ENCODE measurements at places on chromosomes 1 and 21.

- peak; percentile 10 for DNase-seq
Measured at GRCh38 chr1:155909894-155910293, 1.3 kb downstream of the RIT1 start.

GRCh38 chr1:90973897-90974798 is 47.7 kb downstream of the ZNF644 start:
- DNase-seq, result no peak

GRCh38 chr1:50492142-50492541 is 68.9 kb upstream of the DMRTA2 start:
- no peak for DNase-seq

- no peak for DNase-seq
Measured at GRCh38 chr1:62280150-62280549, 39.1 kb downstream of the KANK4 start.

DNA sequence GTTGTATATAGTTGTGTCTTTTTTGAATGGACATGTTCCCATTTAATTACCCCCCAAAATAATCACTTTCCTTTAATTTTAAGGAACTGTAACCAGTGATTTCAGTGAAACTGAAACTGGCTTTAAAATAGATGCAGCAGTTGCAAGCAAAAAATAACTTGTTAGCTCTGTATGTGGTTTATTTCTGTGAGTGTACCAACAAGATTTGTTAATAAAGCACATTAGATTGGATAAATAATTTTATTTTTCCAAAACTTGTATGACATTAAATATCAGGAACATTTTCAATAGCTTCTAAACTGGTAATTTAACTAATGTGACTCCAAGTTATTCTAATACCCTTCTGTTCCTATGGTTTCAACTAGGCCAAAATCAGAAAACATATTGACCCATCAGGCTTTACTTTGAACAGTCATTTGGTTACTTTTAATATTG is 184.3 kb upstream of the CACYBP start:
- no peak for DNase-seq

GRCh38 chr1:61259379-61260148 is 177.2 kb downstream of the NFIA start:
- DNase-seq, result no peak

GRCh38 chr1:226603858-226604559 is 55.4 kb downstream of the STUM start:
- DNase-seq, result no peak

DNA sequence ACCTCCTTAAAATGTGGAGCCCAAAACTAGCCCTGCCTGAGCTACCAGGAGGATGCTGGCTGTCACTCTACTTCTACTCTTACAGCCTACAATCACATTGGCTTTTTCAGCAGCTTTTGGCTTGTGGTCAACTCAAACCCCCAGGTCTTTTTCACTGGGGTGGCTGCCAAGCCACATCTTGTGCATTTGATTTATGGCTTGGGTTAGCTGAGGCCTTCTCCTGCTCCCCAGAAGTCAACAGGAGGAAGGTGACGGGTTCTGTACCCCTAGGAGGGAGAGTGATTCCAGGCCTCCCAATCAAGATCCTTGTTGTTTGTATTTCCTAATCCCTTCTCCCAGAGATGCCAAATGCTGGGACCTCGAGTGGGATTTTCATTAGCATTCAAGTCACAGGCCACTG is 124.3 kb downstream of the LACTBL1 start:
- DNase-seq, result no peak

- no peak for DNase-seq
Measured at GRCh38 chr1:156865865-156866248, 5.2 kb downstream of the NTRK1 start.

DNA sequence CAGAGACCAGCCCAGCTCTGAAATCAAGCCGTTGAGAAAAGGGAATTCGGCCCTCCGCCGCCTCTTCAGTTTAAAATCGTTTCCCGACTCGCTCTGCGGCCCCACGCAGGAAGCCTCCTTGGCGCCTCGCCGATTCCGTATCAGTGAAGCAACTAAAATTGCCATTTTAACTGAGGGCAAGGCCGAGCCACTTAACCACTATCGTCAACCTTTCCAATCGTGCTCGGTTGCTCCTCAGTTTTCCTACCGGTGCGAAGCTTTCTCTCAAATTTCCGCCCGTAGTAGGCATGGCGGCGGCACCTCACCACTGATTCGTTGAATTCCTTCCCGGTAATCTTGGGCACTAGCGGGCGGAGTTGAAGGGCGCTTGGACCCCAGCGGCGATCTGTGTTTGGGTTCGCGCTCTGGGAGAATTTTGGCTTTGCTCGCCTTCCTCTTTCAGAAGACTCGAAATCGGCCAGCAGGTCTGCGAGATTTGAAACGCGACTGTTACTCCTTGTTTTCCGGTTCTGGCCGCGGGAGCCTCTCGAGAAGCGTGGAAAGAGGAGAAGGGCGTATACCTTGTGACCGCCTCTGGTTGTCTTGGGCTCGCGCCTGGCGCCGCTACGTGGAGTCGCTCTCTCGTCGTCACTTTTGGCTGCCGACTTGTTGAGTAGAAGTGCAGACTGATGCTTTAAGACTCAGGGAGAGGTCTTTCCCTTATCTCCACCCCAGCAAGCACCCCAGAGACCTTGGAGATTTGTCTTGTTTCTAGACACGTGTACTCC is at the start of the genes CENPL and DARS2:
CENPL (minus strand) TSS at position 569 of the 767 bp plus-strand sequence. CDS start 13,584 bp downstream, outside the sequence.
DARS2 (plus strand) TSS at position 359 of the 767 bp plus-strand sequence. CDS start 557 bp downstream, outside the sequence.
- peak; percentile 91 for DNase-seq

DNA sequence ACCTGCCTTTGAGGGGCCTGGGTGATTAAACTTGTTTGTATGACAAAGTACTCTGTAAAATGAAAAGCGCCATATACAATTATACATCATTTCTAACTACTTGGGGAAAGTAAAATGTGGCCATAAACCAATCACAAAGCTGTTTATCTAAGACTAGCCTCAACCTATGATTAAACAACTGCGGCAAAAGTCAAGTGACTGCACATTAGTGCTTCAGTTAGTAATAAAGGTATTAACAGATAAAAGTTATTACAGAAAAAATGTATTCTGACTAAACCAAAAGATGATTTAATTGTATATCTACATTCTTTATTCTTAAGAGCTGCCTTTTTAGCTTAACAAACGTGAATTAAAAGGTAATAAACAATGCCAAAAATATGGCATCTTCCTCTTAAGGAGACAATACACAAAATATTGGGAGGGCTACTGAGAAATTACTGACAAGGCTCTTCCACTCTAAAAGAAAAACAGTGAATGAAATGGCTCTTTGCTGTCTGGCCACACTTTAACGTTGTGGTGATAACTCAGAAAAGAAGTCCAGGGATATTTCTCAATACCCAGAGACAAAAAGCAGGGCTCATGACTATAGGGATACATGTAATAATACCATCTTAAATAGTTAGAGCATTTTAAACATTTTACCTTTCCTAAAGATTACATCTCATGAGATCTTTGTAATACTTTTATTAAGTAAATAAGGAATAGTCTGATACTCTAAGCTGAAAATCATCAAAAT is 8.6 kb downstream of the ARHGAP29 start:
- DNase-seq, result no peak

DNA sequence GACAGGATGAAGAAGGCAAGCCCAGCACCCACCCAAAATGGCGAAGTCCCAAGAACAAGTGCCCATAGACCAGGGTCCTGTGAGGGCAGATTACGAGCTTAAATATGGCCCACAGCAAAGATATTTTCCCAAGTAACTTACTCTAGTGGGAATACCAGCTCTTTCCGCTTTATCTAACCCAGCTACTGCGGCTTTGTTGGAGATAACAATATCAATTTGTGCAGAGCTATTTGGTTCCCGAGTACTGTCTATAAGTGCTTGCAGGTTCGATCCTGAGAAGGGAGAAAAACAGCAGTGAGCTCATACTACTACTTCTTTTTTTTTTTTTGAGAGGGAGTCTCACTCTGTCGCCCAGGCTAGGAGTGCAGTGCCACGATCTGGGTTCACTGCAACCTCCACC is 14.3 kb upstream of the DNAJC28 start:
- DNase-seq, result no peak

- DNase-seq, result no peak
Measured at GRCh38 chr1:10832703-10833102, 36.3 kb upstream of the CASZ1 start.

DNA sequence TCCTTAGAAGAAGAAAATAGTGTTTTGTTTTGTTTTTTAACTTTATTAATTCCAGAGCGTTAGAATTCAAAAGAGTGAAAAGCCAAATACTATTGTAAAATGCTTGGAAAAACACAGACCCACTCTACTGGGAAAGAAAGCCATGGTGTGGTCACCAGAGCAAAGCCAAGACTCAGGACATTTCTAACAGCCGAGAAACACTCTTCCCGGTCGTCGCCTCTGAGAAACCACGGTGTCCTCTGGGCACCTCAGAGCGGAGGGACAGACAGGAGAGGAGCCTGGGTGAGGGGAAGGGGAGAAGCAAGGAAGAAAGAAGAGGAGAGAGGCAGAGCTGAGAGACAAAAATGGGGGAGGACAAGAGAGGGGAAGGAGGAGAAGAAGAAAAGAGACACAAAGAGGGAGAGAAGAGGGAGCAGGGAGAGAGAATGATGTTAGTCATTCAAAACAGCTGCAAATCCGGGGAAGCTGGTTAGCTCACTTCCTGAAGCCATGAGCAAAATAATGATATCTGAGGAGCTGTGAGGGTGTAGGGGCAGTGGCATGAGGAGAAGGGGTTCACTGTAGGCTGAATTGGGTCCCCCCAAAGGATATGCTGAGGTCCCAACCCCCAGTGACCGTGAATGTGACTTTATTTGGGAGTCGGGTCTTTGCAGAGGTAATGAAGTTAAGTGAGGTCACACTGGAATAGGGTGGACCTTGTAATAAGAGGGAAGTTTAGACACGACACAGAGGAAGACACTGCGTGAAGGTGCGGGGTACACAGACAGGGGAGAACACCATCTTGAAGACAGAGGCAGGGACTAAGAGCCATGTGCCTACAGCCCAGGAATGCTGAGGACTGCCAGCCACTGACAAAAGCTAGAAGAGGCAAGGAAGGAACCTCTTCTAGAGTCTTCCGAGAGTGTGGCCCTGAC is 58.2 kb upstream of the DMRTB1 start:
- DNase-seq, result no peak

DNA sequence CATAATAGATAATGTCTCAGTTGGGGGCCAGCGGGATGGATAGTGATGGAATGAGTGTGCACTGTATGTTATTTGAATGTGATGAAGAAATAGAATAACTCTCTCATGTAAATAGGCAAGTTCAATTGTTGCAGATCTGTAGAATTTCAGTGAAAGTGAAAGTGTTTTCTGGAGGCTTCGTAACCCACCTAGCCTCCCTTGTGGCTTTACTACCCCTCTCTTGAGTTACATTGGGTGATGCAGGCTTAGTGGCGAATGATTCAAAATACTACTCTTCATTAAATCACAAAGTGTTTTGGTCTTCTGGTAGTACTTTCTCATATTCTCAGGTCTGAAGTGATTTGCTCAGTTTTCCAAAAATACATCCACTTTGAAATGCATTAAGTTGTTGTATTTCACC is 411.9 kb downstream of the ZP4 start:
- DNase-seq, result no peak

DNA sequence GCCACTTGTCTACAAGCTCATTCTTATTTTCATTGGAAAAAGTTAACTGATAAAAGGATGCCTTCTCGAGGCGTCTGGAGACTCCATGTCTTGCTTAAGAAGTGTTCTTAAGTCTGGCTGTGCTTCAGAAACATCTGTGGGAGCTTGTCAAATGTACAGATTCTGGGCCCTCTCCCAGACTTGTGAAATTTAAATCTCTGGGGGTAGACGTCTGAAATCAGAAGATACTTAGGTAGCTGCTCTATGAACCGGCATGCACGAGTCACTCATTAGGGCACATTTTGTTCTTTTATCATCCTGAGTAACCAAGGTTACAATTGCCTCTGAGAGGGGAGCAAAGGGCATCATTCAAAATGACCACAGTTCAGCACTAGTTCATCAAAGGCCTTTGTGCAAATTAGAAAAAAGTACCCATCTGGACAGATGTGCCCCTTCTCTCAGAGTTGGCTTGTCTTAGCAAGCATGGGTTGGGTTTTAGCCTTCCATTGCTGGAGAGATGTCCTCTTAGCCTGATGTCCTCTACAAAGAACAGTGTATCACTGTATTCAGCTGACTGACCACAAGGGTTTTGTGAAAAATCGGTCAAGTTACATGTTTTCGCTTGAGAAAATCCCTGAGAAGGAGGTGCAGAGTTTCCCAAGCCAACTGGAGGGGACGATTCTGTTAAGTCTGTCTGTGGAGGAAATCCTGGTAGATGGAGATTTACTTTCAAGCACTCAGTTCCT is 156.9 kb downstream of the ASTN1 start:
- DNase-seq, result no peak

GRCh38 chr1:65317866-65318653 is 8.7 kb downstream of the DNAJC6 start:
- DNase-seq, result no peak

DNA sequence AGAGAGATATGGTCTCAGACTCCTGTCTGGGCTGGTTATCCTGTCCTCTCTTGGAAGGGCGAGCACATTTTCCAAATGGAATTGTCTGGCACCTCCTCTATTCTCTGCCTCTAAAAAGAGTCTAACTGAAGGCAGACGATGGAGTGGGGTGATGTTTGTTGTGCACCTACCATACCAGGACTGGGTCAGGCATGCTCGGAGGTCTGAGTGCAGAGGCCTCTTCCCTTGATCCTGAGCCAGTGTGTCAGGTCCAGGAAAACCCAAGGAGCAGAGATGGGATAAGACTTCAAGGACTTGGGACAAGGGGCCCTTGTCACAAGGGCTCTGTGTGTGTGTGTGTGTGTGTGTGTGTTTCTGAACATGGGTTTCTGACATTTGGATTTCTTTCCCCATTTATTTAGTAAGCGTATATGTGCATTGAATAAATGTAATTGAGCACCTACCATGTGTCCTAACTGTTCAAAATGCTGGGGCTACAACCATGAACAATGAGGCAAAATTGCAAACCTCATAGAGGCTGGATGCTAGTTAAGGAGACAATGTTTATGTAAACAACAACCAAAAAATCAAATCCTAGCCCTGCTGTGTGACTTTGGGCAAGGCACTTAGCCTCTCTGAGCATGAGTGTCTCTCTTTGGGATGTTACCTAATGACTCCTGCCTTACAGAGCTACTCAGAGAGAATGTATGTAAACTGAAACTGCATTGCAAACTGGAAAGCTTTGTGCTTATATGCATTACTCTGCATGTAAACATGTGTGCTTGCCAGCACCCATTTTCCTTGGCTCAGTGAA is 276.3 kb downstream of the FOXD2 start:
- DNase-seq, result no peak

- no peak for DNase-seq
Measured at GRCh38 chr1:24266398-24266941, 52.7 kb upstream of the GRHL3 start.

DNA sequence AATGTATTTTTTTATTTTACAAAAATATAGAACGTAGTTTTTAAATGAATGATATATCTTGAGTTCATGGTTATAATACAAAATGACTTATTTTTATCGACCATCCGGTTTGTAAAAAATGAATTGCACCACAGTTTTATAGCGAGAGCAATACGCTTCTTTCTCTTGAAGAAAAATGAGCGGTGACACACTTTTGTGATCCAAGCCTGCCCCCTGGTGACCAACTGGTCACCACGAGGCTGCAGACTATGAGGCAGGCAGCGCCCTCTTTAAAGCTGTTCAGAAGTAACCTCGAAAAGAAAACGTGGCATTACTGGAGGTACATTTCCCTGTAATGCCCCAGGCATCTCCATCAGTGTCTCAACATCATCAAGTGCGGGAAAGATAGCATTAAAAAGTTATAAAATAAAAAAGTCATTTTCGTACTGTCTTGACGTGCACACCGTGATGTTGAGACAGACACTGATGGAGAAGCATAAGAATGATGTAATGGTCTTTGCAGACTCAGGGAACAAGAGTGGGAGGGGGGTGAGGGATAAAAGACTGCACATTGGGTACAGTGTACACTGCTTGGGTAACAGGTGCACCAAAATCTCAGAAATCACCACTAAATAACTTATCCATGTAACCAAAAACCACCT is 734.2 kb upstream of the ADAMTS5 start:
- DNase-seq, result peak; percentile 19

Measured in CD4-positive, alpha-beta T cell treated with Interleukin-6 at 100 ng/mL for 8 hours (primary cell).